ENCODE measurements at places on chromosomes 2 and 18.

DNA sequence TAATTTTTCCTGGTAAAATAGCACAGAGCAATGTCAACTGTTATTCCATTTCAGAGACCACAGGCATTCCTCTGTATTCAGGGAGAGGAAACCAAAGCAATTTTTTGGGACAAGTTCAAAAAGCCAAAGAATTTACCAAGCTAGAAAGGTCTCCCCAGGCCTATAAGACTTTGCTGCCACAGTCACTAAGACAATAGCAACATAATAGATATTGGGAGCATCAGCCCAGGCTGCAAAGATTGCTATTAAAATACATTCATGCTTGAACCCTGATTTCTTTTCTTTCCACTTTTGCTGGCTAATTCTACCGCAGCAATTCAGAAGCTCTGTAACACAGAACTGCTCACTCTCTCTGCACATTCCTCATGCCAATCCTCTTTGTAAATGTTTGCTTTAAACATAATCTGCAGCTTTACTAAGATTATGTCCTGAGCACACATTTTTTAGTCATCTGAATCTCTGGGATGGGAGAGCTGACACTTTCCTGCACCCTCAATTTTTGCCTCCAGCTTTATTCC is 76.3 kb downstream of the CLHC1 start:
- no peak for DNase-seq

DNA sequence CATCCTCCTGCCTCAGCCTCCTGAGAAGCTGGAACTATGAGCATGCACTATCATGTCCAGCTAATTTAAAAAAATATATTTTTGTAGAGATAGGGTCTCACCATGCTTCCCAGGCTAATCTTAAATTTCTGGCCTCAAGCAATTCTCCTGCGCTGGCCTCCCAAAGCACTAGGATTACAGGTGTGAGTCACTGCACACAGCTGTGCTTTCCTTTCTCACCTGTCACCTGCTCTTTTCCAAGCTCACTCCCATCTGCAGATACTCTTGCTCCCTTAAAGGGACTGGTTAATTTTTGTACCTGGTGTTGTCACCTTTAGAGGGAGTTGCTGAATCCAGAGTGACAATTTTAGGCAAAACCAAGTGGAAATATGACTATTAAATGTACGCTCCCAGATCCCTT is 178.2 kb downstream of the LOXHD1 start:
- no peak for DNase-seq

DNA sequence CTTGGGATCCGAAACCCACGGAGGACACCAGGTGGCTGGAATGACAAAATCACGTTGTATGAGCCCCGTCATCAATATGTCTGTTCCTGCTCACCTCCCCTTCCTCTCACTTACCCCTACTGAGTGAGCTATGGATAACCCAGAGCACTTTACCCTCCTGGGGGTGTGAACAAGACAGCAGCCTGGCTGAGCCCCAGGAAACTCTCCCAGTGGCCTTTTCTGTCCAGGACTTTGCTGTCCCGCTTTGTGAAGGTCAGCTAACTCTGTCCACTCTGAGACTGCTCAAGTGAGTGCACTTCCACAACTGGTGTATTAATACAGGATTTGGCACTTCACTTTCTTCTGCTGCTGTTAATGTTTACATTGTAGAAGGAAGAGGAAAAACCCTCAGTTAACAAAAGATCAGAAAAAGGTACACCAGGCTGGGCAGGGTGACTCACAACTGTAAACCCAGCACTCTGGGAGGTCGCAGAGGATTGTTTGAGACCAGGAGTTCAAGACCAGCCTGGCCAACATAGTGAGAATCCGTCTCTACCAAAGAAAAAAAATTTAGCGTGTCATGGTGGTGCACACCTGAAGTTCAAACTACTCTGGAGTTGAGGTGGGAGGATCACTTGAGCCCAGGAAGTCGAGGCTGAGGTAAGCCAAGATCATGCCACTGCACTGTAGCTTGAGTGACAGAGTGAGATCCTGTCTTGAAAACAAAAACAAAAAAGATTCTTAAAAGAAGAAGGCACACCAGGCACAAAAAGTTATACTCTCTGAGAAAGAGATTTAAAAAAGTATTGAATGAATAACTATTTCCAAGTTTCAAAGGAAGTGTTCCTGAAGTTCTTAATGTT is 90.3 kb downstream of the CLHC1 start:
- DNase-seq, result no peak

DNA sequence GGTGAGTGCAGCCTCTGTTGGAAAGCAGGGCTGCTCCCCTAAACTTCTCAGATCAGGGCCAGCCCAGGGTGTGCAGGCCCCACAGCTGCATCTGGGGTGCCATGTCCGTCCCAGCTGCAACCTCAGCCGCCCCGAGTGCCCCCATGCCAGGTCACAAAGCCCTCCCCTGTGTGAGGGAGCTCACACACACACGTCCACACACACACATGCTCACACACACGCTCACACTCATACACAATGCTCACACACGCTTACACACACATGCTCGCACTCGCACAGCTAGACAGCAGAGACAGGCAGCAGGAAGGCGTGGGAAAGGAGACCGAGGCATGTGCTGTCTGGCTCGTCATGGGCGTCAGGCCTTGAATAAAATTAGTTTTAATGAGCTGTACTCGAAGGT is 55.4 kb downstream of the ADI1 start:
- no peak for DNase-seq

- no peak for DNase-seq
These were observed 47.6 kb downstream of the BCL11A start for GRCh38 chr2:60505880-60506260.

- no peak for DNase-seq
These were observed 86.0 kb upstream of the BARD1 start for GRCh38 chr2:214895469-214895868.

GRCh38 chr18:62324181-62324828 is 805 bp upstream of the TNFRSF11A start:
- no peak for DNase-seq

DNA sequence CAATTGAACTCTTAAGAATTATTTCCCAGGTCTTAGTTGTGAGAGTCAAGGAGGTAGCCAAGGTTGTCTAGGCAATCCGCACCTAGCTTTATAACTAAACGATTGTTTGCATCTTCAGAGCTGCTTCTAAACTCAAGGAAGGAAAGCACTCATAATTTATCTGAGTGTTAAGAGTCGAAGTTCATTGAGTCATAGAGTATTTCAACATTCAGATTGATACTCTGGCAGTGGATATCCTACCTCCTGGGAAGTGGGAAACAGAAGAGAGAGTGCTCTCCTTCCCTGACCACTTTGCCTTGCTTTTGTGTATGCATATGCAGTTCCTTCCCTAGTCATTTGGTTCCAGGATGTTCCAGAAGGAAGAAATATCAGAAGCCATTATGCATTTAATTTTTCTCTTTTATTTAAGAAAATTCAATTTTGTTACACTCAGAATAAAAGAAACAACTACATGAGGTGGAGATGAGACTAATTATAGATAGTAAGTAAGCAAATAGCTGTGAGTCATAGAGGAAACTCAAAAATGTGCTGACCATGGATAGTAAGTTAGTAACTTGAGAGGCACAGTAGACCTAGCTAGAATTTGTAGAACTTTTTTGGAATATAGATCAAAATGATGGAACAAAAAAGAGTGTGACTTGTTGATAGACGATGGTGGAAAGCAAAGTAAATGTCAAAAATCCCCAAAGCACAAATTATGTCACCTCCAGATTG is 35.4 kb upstream of the FSHR start:
- no peak for DNase-seq

- no peak for DNase-seq
These were observed 44.7 kb upstream of the SH3RF3 start for GRCh38 chr2:109084341-109084740.

GRCh38 chr2:143551971-143552650 is 422.9 kb downstream of the ARHGAP15 start:
- no peak for DNase-seq

GRCh38 chr2:28048341-28048740 is 157.8 kb downstream of the BABAM2 start:
- DNase-seq, result no peak
